ENCODE measurements at places on chromosomes 5 and 9. TPM values are rescaled to one million over a fixed set of nuclear protein-coding genes. Genes with fewer than 3 reads are reported as not detected.

Gene FBN2
- 8.1 TPM for total RNA-seq

- peaks cover 3% of the 10 kb centered on the region for H3K4me1 ChIP-seq
- peak; percentile 57 for DNase-seq
- peak overlapping the region; percentile 64 for H3K4me3 ChIP-seq
- H3K27ac ChIP-seq = no peak overlapping the region
- no peaks in the 10 kb centered on the region for H3K36me3 ChIP-seq
These were observed 33.6 kb downstream of the SNX30 start for GRCh38 chr9:112784020-112784785.

Gene SLC44A1
- 60.7 TPM for total RNA-seq

- H3K4me1 ChIP-seq = peaks cover 2% of the 10 kb centered on the region
- H3K4me3 ChIP-seq = no peak overlapping the region
- no peak for DNase-seq
- H3K27ac ChIP-seq = no peak overlapping the region
These were observed 500.0 kb downstream of the SPATA31D1 start for GRCh38 chr9:82488313-82489200.

Gene RAD1
- total RNA-seq = 39.5 TPM

DNA sequence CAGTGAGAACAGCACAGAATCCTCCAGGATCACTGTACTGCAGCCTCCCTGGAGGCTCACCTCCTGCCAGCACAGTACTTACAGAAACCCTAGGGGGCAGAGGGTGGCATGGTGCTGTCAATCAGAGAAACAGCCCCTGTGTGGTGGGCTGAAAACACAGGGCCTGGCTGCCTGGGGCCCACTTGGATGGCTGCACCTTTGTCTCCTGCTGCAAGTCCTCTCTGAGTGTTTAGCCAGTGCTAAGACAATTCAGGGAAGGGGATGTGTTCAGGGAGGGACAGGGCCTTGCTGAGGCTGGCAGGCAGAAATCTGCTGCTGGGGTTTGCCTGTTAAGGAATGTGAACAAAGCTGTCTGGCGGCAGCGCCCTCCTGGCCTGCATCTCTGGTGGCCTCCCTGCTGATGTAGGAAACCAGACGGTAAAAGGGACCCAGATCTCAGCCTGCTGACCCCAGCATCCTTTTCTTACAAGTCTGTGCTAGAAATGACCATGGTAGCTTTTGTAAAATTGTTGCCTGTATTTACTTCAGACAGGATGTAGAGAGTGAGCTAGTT is 39.5 kb downstream of the PRRC2B start:
- DNase-seq = no peak
- peaks cover 81% of the 10 kb centered on the region for H3K36me3 ChIP-seq
- peak overlapping the region; percentile 33 for H3K4me3 ChIP-seq
- no peaks in the 10 kb centered on the region for H3K27me3 ChIP-seq
- peaks cover 17% of the 10 kb centered on the region for H3K4me1 ChIP-seq

Gene WDR38
- total RNA-seq = not detected

GRCh38 chr9:90459321-90459720 is 183.3 kb downstream of the DIRAS2 start:
- DNase-seq = no peak
- no peaks in the 10 kb centered on the region for H3K4me1 ChIP-seq
- no peaks in the 10 kb centered on the region for H3K27me3 ChIP-seq
- no peak overlapping the region for H3K27ac ChIP-seq

DNA sequence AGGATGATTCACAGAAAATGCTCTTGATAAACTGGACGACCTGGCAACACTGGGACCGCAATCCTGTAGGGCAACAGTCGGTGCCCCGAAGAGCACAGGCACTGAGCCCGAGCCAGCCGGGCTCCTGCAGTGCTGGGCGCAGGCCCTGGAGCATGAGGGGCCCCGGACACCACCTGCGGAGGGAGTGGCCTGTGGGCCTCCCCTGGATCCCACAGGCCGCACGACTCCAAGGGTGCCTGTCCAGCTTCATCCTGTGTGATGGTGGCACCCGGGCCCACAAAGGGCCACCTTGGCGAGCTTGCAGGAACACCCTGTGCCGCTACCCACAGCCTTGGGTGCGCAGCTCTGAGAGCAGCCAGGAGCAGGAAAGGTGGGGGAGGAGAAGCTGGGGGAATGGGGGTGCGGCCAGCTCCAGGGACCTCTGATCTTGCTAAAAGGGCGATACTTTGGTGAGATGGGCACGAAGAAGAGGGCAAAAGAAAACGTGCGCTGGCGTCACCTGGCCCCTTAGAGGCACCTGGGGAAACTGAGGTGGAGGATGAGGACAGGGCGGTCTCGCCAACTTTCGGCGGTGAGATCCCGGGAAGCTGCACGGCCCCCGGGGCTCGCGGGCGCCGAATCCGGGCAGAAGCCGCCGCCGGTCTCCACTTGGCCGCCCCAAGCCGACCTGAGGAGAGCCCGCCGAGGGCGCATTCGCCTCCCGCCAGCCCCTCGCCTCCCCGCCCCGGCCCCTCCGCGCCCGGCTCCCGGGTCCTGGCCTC is 722 bp downstream of the TBC1D9B start:
- H3K4me3 ChIP-seq = peak overlapping the region; percentile 87
- no peak overlapping the region for H3K27ac ChIP-seq
- peaks cover 25% of the 10 kb centered on the region for H3K36me3 ChIP-seq
- no peaks in the 10 kb centered on the region for H3K27me3 ChIP-seq
- no peaks in the 10 kb centered on the region for H3K4me1 ChIP-seq

DNA sequence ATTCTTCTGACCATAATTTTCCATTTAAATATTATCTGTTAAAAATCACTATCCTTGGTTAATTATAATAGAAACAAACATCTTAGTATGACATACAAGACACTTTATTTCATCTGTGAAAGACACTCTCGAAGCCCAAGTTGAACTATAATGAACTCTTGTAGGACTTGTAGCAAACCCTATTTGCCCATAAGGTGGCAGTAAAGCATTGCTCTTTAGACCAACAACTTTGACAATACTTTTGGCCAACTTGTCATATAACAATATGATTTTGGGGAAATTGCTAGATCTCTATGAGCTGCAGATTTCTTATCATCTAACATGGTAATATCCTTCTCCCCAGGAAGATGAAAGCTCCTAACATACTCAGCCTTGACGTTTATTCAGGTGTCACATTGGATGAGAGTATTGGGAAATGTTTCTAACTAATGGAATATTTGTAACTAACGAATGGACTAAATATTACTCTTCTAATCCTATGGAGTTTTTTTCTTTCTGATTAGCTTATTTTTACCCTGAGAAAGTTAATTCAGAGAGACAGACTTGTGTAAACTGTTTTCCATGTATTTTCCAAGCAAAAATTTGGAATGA is 11.0 kb downstream of the SPINK14 start:
- H3K27me3 ChIP-seq = no peaks in the 10 kb centered on the region
- no peak for DNase-seq
- no peak overlapping the region for H3K27ac ChIP-seq

Gene SLC1A3
- 18.6 TPM for total RNA-seq
